Hematopoietic multipotent progenitor cell (in vitro differentiated cells): ENCODE measurements at places on chromosomes 5 and 9.

GRCh38 chr9:95751520-95751790 is 124.0 kb upstream of the ERCC6L2 start:
- DNase-seq, result no peak

GRCh38 chr5:164358531-164359259 is 853.3 kb downstream of the MAT2B start:
- no peak for DNase-seq

- no peak for DNase-seq
Observed at GRCh38 chr9:134563397-134563796, 78.2 kb upstream of the COL5A1 start.

DNA sequence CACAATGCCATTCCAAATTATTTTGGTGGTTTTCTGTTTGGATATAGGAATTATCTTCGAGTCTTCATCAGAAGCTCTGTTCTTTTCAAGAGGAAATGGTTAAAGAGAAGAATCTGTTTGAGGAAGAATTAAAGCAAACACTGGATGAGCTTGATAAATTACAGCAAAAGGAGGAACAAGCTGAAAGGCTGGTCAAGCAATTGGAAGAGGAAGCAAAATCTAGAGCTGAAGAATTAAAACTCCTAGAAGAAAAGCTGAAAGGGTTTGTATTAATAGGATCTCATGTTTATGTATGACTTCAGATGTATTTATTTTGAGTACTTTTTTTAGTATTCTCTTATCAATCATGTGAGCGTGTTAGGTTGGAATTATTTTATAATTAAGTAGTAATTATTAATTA is 15.0 kb downstream of the HMMR start:
- DNase-seq, result no peak

DNA sequence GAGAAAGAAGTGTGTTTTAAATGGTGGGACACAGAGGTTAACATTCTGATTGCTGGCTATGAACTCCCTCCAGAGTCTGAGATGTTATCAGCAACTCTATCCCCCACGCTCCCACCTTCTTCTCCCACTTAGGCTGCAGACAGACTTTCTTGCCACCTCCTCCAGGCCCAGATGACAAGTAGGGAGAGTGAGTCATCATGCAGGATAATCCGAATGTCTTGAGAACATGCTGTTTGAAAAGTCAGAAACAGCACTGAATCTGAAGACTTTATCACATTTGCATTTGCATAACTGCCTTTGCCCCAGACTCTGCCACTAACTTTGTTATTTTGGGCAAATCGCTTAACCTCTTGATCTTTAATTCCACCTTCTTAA is 139.8 kb downstream of the ESM1 start:
- DNase-seq, result no peak

- DNase-seq, result no peak
Observed at GRCh38 chr9:99465231-99465907, 243.3 kb downstream of the SEC61B start.

DNA sequence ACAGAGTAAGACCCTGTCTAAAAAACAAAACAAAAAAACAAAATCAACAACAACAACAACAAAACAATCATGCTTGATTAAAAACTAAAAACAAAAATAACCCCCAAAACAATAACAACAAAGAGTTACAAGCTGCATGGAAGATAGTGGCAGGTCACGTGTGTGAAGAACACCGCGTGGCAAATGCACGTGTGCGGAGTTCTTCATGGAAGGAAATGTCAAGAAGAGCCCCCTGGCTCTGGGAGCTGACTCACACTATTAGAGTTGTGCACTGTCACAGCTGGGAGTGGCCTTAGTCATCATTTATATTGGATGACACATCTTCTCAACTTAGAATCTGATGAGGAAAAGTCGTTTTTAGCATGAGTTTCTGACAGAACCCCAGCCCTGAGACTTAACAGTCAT is 110.5 kb downstream of the JMY start:
- DNase-seq, result no peak

GRCh38 chr9:93203026-93203717 is 19.2 kb downstream of the WNK2 start:
- no peak for DNase-seq

DNA sequence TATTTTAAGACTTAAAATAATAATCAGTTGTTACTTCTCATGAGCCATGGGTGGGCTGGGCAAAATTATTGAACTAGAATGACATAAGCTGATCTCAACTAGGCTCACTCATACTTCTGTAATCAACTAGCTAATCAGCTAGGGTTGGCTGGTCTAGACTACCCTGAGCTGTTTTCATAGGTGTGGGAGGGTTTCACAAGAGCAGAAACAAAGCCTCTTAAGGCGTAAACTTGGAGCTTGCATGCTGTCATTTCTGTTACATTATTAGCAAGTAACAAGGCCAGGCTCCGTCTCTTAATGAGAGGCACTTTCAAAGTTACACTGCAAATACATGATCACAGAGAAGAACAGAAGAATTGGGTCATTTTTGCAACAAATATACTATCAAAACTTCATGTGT is 57.2 kb upstream of the GHR start:
- DNase-seq, result no peak

- no peak for DNase-seq
Observed at GRCh38 chr5:44835693-44836092, 26.9 kb downstream of the MRPS30 start.

- DNase-seq, result no peak
Observed at GRCh38 chr9:114720086-114720676, 38.2 kb upstream of the TEX48 start.

DNA sequence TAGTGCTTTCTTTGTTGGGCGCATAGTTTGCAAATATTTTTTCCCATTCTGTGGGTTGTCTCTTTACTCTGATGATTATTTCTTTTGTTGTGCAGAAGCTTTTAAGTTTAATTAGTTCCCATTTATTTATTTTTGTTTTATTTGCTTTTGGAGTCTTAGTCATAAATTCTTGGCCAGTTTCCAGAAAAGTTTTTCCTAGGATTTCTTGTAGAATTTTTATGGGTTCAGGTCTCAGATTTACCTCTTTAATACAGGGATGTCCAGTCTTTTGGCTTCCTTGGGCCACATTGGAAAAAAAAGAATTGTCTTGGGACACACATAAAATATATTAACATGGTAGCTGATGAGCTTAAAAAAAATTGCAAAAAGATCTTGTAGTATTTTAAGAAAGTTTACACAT is 122.0 kb downstream of the WDR70 start:
- DNase-seq, result no peak

DNA sequence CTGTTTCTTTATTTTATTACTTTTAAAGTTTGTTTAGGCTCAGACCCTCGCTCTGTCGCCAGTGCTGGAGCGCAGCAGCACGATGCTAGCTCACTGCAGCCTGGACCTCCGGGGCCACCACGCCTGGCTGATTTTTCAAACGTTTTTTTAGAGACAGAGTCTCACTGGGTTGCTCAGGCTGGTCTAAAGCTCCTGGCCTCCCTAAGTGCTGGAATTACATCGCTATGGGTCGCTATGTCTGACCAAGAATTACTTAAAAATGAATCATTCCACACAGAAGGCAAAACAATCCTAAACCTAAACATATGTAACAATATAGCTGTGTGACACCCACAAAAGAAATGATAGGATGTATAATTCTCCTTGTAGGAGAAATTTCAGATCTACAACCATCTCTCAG is 86.9 kb upstream of the SIMC1 start:
- DNase-seq, result no peak

GRCh38 chr9:81629440-81629839 is 59.9 kb downstream of the TLE1 start:
- no peak for DNase-seq

DNA sequence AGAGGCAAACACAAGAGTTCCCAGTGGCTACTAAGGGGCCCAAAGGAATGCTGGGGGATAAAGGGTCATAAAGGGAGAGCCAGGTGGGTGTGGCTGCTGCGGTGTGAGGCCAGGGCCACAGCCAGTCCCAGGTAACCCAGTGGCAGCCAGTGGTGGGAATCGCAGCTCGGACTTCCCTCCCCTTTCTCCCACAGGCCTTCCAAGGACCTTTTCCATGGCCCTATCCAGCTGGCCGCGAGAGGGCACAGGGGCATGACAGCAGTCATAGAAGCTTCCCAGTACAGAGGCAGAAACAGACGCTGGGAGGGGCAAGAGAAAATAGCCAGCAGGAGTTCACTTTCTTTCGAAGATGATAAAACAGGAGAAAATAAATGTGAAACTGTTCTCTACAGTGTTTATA is 257.6 kb downstream of the SEMA5A start:
- no peak for DNase-seq

- no peak for DNase-seq
Observed at GRCh38 chr9:87545858-87546257, 48.2 kb downstream of the DAPK1 start.

DNA sequence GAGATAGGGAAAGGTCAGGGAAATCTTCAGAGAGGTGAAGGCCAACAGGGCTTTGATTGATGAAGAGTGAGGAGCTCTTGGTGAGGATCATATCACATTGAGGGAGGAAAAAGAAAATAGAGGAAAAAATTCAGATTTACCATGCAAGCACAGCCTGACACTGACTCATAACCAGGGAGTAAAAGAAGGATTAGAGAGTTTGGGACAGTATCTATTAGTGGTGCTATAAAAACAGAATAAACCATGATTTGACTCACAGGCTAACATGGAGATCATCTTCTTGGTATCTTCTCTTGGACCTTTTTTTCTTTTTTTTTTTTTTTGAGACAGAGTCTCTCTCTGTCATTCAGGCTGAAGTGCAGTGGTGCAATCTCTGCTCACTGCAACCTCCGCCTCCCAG is 44.4 kb downstream of the MUSK start:
- no peak for DNase-seq

GRCh38 chr5:170313344-170313743 is 15.8 kb upstream of the LCP2 start:
- DNase-seq, result no peak

DNA sequence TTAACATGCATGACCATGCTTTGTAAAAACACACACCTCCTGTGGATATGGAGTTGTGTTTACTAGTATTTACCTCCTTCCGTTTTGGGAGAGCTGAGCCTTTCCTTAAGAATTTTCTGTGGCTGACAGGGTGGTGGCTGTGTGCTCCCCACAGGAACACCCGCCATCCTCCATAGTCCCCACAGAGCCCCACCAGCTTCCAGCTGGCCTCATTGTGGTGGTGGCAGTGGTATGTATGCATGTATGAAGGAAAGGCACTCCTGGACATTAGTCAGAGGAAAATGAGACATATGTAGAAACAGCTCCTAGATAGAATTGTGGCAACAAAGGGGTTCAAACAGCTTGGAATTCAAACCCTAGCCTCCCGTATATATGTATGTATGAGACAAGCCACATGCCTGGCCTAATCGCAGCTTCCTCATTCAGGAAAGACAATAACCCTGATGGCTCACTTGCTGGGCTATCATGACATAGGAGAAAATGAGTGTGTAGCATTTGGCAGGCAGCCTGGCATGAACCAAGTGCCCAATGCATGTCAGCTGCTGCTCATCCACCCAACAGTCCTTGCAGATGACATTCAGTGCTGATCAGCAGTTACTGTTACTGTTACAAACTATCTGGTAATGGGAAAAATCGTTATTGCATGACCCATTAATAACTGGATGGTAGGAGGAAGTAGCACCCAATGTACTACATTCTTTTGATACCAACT is 459.7 kb downstream of the EBF1 start:
- DNase-seq, result no peak

DNA sequence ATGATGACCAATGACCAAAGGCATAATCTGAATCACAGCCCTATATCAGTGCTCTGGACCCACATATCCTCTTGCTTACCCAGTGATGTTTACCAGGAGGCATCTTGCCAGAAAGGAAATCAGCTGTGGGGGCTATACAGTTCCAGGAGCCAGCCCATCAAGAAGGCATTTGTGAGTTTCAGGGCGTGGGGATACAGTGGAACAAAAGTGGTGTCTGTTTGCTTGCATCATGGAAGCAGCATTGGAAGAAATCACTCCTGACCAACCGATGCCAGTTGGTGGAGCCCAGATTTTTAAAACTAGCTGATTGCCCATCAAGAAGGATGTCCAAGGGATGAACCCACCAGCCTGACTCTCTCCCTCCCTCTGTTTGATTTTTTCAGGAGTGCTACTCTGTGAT is 106.5 kb upstream of the EGFLAM start:
- no peak for DNase-seq

- DNase-seq, result no peak
Observed at GRCh38 chr5:140563596-140563995, 802 bp downstream of the APBB3 start.

DNA sequence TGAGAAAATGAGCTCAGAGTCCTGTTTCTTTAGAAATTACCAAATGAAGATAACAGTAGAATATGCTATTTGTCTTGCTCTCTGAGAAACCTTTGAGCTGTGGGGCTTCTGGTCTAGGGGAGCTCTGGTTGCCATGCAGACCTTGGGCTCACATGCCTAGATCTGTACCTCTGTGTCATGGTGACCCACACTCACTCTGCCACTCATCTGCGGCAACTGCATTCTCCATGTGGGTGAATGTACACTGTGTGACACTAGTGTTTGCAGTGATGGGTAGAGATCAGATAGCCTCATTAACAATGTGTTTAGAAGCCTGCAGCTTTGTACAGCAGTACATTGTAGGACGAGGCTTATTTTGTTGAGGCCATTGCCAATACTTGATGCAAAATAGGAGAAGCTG is 521.2 kb downstream of the CHSY3 start:
- no peak for DNase-seq

DNA sequence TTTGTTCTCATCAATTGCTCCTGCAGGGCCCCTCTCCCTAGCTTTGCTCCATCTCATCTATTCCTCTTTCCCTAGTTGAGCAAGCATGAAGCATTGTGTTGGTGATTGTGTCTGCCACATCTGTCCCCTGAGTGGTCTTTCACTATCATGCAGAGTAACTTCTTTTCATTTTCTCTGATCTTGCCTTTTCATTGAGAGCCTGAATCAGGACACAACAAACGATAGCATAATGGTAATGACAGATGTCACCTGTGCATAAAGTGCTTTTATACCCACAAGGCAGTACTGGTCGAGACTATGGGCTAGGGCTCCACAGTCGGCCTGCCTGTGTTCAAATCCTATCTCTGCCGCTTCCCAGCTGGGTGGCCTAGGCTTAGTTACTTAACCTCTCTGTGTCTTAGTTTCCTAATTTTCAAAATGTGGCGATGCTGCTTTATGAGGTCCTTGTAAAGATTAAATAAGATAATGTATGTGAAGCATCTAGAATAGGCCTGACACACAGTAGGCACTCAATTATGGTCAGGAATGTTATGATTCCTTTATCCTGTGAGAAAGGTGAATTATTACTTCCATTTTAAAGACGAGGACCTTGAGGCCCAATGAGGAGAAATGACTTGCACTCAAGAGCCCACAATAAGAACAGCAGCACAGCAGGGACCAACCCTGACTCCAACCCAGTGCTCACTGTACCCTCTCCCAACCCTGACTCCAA is 137.1 kb upstream of the ZNF618 start:
- no peak for DNase-seq

DNA sequence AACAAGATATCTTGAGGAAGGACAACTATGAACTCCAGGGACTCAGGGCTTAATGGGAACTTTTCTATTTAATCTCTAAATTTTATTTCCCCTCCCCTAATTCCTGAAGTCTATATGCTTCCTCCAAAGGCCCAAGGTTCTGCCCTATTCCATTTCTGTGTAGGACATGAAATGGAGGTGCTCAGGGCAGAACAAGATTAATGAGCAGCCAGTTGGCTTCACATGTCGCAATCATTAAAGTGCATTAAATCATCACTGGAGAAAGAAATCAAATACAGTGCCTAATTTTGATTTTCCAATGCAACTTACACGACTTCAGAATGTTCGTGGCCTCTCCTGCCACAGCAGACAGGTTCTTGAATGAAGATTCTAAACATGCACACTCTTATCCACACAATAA is 862.1 kb downstream of the PTPRD start:
- no peak for DNase-seq
